Parietal lobe (tissue), 2 donors: ENCODE measurements at places on chromosomes 2 and 18. TPM values are rescaled to one million over a fixed set of nuclear protein-coding genes. Genes with fewer than 3 reads are reported as not detected.

The SLC5A7 gene
- total RNA-seq = 1.3 TPM

The PAX3 gene
- not detected for total RNA-seq

The CD8B2 gene
- total RNA-seq = not detected

The B3GNT7 gene
- 1.3 TPM for total RNA-seq

The PGAP1 gene
- total RNA-seq = 174 TPM

The EML6 gene
- total RNA-seq = 23.8 TPM

The MEP1B gene
- total RNA-seq = not detected

The TUBA4B gene
- not detected for total RNA-seq

The SERPINB10 gene
- total RNA-seq = not detected

The REG1A gene
- not detected for total RNA-seq

The COPS8 gene
- 136 TPM for total RNA-seq

The AGXT gene
- not detected for total RNA-seq

The GYPC gene
- total RNA-seq = 8.5 TPM

The SATB2 gene
- total RNA-seq = 826 TPM

The LIMS3 gene
- 2.5 TPM for total RNA-seq

The NEU2 gene
- not detected for total RNA-seq

The TNP1 gene
- total RNA-seq = not detected

The AKAIN1 gene
- 3.8 TPM for total RNA-seq

The ADAM23 gene
- total RNA-seq = 37.2 TPM

The CNGA3 gene
- 6.3 TPM for total RNA-seq

The ANKRD36B gene
- 604 TPM for total RNA-seq

The PDCD1 gene
- total RNA-seq = not detected

The CPLX4 gene
- total RNA-seq = not detected
